ENCODE measurements at places on chromosomes 2 and 18.

- DNase-seq, result no peak
These were observed 129.6 kb downstream of the RBMS1 start for GRCh38 chr2:160363961-160364360.

DNA sequence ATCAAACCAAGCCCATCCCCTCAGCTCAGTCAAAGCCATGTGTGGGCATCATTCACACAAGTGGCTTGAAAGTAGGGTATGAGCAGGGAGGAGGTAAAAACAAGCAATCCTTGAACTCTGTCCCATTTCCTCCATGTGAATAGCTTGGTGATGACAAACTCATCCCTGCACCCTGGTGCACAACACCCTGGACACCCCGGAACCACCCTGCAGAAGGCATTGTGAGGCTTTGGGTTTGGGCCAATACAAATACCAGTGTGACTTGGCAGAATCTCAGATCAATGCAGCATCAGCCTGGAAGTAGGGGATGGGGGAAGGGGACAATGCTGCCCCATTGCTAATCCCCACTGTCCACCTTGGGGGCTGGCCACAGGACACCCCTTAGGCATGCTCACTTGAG is 28.6 kb downstream of the TGFA start:
- DNase-seq, result no peak

GRCh38 chr2:190670182-190670946 is 21.5 kb downstream of the NAB1 start:
- no peak for DNase-seq

DNA sequence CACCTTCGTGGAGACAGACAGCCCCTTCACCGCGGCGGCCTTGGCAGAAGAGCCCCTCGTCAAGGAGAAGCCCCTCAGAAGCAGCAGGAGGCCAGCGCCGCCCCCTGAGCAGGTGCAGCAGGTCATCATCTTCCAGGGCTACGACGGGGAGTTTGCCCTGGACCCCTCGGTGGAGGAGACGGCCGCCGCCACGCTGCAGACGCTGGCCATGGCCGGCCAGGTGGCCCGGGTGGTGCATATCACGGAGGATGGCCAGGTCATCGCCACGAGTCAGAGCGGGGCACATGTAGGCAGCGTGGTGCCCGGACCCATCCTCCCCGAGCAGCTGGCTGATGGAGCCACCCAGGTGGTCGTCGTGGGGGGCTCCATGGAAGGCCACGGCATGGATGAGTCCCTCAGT is 145.7 kb downstream of the PTGR3 start:
- DNase-seq, result no peak

DNA sequence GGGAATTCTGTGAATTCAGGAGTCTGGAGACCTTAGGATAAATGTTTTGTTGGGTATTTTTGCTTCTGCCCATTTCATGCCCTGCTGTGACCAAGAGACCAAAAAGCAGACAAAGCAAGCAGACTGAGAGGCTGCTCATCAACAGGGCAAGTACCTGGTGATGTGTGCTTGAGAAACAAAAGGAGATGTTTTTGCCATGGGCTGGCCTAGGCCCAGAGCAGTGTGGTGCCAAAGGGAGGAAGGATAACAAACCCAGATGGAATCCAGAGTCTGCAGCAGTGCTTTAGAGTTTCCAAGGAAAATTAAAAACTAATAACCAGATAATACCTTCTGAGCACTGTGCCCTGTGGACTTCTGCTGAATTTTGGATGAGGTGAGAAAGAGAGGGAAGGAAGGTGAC is 538.4 kb downstream of the STK39 start:
- DNase-seq, result no peak

DNA sequence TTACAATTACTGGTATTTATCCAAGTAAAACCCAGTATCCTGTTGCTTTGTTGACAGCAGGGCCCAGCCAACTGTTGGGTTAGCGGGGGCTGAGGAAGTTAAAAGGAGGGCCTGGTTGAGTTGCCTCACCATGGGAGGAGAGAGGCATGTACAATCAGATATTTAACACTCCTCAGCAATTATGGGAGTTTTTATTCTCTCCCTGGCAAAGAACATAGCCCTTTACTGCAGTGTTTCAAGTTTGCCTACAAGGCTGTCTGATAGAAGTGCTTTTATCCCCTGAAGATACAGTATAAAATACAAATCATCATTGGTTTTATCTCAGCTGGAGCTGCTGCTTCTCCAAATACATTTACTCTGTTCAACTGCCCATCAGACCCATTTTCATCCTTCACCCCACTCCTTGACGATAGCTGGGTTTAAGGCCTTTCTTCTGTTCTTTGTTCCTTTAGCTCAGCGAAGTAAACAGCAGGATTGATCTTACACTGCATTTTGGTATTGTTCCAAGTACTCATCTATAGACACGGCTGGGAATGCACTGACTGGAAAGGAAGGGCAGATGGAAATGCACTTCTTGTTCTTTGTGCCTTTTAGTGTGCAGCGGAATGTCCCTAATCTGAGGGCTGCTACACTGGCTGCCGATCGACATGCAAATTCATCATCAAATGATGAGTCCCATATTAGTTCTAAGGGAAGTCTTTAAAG is 402.5 kb upstream of the SPRED2 start:
- no peak for DNase-seq

- DNase-seq, result no peak
These were observed 374.6 kb downstream of the IRS1 start for GRCh38 chr2:226424971-226425370.

DNA sequence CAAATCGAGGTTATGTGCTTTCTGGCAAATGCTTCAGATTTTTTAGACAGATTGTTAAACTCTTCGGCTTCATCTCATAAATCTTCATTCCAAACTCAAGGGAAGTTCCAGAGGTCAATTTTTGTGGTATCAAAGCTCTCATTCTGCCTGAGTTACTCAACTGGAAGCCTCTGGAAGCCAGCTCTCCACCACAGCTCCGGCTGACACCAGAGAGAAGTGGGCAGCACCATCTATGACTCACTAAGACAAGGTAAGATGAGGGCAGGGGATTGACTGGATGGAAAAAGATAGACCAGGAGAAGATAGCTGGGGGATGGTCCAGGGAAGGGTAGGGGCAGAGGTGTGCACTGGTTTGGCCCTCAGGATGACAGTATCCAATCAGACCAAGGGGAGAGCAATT is 137.3 kb upstream of the HNRNPA3 start:
- DNase-seq, result no peak

GRCh38 chr2:135909976-135910375 is 33.7 kb upstream of the MCM6 start:
- no peak for DNase-seq

- DNase-seq, result no peak
These were observed 11.6 kb downstream of the MAP3K20 start for GRCh38 chr2:173087214-173087581.

- peak; percentile 64 for DNase-seq
These were observed 9.7 kb downstream of the ITGA4 start for GRCh38 chr2:181466661-181467576.

DNA sequence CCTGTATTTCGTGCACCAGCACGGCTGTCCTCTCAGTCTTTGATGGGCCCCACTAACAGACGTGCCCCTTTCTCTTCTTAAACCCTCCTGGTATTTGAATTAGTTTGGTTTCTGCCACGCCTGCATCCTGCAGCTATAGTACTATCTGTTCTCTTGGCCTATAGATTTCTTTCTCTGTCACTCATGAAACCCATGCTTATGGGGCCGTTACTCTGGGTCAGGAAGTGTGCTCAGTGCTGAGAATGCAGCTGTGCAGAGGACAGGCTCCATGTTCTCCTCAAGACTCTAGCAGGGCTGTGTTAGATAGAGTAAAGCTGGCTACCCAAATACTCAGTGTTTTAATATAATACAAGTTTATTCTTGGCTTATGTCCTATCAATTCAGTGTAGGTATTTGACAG is 180.0 kb downstream of the INSIG2 start:
- DNase-seq, result no peak

GRCh38 chr2:198371921-198372543 is 567.6 kb downstream of the PLCL1 start:
- no peak for DNase-seq

- DNase-seq, result no peak
These were observed 55.5 kb downstream of the SEPTIN10 start for GRCh38 chr2:109558076-109558882.

- DNase-seq, result no peak
These were observed 33.7 kb upstream of the OSBPL6 start for GRCh38 chr2:178160601-178161000.

DNA sequence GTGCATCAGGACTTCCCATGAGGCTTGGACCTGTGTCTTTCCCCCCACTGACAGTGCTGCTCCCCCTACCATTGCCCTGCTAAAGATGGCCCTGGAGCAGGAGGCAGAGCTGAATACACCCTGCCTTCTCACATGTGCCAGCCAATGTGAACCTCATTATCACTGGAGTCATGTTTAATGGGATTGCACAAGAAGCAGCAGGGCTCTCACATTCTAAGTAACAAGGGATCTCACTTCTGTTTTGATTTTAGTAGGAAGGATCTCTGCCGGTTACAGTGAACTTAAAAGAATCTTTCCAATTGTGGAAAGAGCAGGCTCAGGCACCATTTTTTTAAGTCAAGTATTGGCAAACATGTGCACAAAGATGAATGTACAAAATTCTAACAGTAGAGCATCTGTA is 322.1 kb upstream of the MEX3C start:
- no peak for DNase-seq

GRCh38 chr2:45786030-45786835 is 134.8 kb downstream of the PRKCE start:
- DNase-seq, result no peak

DNA sequence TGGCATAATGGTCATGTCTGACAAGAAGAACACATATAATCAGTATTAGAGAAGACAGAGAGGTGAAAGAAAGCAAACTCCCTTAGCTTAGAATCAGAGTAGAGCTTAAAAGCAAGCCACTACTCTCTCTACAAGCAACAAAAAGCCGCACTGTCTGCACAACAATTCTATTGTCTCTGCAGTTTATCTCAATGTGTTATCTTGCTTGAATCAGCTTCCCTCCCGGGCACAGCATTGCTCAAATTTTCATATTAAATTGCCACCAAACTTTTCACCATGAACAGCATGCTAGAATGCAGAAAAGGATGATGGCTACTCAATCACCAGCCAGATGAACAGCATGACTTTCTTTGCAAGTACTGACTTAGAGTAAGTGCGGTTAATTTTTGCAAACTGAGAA is 356.0 kb upstream of the KYNU start:
- DNase-seq, result no peak

DNA sequence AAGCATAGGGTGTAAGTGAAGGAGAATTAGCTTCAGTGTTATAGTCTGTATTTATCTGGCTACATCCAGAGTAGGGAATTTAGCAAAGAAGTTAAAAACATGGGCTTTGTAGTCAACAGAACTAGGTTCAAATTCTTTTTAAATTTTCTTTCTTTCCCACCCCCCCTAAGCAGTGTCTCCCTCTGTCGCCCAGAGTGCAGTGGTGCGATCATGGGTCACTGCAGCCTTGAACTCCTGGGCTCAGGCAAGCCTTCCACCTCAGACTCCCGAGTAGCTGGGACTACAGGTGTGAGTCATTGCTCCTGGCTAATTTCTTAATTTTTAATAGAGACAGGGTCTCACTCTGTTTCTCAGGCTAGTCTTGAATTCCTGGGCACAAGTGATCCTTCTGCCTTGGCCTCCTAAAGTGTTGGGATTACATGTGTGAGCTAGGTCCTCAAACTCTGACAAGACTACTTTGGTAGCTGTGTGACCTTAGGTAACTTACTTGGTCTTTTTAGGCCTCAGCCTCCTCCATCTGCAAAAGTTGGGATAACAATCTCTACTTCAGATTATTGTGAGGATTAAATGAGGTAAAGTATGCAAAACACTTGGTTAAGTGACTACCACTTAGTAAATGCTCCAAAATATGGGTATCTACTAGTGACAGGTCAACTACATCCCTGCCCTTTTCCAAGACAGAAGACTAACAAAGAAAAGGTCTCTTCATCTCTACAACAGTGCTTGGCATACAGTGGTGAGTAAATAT is 17.8 kb downstream of the DOK1 start:
- no peak for DNase-seq

GRCh38 chr2:172012677-172013391 is 13.1 kb downstream of the METAP1D start:
- DNase-seq, result no peak

DNA sequence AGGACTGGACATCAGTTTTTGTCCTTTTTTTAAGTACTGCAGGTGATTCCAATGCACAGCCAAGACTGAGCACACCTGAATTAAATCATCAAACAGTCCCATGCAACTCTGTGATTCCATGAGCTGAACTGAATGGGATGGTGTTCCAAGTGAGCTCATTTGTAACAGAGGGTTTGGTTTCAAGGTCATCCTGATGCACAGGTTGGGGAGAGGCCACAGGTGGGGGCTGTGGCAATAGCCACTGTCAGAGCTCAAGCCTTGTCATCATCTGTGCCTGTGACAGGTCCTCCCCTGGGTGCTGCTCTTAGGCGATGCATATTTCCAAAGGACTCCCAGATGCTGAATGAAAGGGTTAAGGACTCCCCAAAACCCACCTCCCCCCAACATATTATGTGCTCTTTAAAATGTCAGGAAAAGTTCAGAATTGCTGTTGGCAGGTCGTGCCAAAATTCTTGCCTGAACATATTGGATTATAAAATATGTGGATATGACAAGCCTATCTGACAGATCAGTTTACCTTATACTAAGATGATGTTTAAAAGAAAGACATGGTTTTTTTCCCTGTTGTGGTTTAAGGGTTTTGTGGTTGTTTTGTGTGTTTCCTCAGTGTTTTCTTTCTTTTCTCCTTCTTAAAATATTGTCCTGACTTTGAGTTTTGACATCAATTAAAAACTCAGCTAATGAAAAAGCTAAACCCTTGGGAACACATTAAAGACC is 263.5 kb upstream of the SIX2 start:
- DNase-seq, result no peak

DNA sequence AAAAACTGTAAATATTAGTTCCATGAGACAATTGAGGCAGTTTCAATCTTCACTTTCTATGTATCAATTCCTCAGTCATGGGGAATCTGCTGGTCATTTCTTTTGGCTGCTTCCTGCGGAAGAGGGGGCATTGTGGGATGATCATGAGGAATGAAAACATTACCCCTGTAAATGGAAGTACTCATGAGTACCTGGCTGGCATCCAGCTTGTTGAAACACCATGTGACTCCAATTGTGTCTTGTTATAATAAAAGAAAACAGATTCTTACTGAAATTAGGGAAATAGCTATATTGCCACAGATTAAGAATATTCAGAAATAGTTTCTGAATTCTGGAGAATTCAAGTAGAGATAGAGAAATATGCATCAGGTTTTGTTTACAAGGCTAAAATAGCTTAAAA is 41.6 kb upstream of the GPR39 start:
- no peak for DNase-seq

- no peak for DNase-seq
These were observed 105.7 kb upstream of the RASGRP3 start for GRCh38 chr2:33370636-33371265.

- no peak for DNase-seq
These were observed 24.4 kb downstream of the CRYGD start for GRCh38 chr2:208099682-208100470.

GRCh38 chr18:25830787-25831186 is 259.6 kb downstream of the SS18 start:
- DNase-seq, result no peak
